ENCODE measurements at places on chromosomes 7 and 10.

DNA sequence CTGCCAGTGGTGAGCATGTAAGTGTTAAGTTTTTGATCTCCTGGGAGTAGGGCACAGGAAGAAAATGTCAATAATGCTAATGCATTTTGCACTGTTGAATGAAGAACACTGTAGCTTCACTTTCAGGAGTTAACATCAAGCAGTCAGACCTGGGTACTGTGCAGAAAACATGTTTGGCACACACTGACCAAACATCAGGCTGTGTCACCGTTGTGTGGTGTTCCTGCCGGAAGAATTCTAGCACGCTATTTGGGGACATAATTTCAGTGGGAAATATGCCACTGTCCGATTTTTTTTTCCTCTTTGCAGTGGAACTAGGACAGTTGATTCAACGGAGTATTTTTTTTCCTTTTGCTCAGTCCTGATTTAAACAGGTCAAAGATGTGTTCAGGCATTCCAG, 24.4 kb upstream of the ABCB5 start:
- DNase-seq, result no peak

DNA sequence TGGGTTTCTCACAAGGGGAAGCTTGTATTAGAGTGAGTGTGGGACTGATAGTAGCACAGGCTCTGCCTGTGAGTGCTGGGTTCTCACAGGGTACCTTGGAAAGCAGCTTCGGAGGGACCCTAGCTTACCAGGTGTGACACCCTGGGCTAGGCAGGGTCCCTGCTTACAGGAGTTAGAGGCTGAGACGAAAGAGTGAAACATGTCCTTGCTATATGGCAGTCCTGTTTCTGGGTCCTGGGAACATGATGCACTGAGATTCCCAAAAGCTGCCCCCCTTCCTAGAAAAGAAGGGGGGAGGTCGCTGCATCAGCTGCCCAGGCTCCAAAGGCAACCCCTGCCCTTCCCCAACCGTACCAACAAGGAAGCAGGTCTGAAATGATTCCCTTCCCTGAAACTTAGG, 6.3 kb upstream of the ARHGAP22 start:
- DNase-seq, result no peak

- DNase-seq, result peak; percentile 91
These were observed 1.6 kb downstream of the NCOA4 start for GRCh38 chr10:46028584-46029460.

DNA sequence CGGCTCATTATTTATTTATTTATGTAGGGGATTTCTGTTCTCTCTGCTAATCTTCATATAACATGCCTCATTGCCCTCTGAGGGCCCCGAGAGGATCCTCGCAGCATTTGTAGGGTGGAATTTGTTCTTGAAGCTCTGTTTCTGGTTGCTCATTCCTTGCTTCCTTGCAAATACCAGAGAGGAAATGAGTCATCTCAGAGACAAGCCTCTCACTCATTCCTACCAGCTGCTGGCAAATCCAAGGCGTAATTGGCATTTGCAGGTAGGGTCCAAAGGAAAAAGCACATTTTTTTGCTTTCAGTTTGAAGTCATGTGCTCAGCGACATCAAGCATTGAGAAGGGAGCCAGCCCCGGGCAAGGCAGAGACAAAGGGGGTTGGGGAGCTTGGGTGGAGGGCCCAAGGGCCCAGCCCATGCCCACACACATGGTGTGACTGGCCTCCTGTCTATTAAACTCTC, 501.6 kb downstream of the GALNT17 start:
- no peak for DNase-seq

DNA sequence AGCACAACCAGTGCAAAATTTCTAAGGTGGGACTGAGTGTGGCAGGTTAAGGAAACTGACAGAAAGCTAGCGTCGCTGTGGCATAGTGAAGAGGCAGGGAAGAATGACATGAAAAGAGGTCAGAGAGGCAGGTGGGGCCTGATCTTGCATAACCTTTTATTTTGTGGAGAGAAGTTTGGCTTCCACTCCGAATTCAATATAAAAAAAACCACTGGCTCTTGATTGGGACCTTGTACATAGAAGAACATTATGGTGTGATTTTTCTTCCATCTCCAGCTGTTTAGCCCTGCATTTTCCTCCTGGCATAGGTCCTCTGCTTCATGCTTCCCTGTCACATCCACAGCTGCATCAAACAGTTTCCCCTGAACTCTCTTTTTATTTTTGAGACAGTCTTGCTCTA, 170.5 kb upstream of the MEOX2 start:
- no peak for DNase-seq

GRCh38 chr10:113941140-113941539, 86.7 kb downstream of the NHLRC2 start:
- no peak for DNase-seq

DNA sequence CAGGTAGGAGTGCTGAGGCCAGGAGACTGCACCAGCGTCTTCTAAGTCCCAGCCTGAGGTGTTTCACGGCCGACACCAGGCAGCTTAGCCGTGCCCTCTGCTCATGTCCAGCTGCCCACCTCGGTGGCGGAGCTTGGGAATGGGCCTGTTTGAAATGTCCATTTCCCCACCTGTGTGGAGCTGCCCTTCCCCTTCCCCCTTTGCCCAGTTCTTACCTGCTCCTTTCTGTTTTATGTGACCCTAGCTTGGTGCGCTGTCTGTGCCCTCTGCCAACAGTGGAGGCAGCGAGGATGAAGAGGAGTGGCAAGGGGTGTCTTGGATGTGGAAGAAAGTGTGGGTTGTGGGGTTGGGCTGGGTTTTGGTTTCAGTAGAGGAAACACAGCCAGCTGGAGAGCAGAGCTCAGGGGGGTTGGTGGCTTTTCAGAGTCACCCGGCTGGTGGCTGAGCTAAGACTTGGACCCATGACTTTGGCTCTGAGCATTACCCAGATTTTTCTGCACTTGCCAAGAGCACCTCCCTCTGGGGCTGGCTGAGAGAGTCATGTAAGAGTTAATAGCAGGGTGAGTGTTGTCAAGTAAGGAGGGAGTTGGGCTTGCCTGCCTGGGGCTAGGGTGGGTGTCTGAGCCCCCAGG, 37.4 kb downstream of the GBX1 start:
- DNase-seq, result no peak

- no peak for DNase-seq
These were observed 990 bp downstream of the ZNF467 start for GRCh38 chr7:149772241-149772955.

DNA sequence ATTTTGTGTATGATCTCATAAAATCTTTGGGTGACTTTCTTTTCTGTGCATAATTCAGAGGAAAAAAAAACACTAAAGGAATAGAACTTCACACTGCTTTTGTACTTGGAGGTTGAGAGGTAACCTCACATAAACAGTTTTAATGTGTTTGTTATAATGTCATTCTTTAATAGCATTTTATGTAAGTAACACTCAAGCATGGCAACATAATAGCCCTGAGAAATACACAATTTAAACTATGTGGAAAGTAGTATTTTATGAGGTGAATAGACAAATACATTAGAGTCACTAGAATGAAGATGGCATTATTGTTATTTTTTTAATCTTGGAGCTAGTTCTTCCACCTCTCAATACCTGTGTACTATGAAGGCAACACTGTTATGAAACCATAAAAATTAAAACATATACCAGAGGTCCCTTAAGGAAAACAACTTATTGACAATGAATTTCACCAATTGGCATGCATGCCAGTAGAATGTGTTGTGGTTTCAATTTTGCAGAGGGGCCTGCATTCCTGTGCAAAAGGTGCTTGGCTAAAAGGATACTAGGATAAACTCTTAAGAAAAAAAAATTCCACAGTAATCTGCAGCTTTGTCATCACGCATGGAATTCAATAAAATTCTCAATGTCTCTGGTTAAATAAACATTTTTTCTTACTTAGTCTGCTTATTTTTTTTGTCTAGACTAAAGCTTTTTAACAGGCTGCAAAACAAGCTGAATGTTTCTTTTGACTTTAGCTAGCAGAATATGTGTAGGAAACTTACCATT, 102.5 kb downstream of the CD36 start:
- DNase-seq, result no peak

GRCh38 chr7:103704701-103705100, 258.7 kb upstream of the SLC26A5 start:
- DNase-seq, result no peak

DNA sequence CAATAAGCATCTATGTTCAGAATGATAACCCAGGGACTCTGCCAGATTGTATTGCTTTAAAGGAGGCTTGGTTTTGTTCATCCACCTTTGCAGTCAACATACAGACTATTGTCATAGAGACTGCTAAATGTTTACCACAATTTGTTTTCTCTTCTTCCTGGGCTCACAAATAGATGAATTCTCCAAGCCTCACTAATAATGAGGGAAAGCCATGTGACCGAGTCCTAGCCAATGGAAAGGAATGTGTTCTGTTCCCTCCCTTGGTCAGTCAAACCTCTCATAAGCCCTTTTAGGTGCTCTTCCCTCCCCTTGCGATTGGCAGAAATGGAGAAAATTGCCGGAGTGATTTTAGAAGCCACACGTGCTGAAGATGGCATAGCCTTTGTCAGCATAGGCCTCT, 136.9 kb downstream of the RTKN2 start:
- no peak for DNase-seq

GRCh38 chr10:85657476-85658113, 709.0 kb downstream of the GRID1 start:
- no peak for DNase-seq

- no peak for DNase-seq
These were observed 40.0 kb upstream of the KMT2E start for GRCh38 chr7:104973909-104974415.

DNA sequence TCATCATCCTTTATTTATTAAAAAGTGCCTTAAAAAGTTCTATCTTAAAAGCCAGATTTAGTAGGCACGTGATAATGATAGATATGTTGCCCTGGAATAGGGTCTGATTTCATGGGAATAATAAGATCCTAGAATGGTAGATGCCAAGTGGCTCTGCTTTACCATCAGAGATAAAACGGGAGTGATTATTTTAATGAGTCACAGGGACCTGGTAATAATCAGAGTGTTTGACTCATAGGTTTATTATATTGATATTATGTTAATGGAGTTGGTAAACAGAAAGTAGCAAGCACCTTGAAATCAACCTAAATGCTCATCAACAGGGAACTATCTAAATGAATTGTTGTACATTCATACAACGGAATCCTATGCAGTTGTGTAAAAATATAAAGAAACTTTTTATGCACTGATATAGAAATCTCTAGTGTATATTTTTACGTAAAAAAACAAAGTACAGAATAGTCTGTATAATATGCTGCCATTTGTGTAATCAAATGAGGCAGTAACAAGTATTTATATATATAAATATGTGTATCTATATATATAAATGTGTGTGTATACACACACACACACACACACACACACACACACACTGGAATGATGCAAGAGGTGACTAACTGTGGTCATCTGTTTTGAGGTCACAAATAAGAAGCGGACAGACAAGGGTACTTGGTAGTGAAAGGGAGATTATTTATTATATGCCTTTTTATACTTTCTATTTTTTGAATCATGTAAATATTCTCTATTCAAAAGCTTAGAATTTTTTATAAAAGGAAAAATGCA, 78.6 kb upstream of the DYNC1I1 start:
- no peak for DNase-seq

DNA sequence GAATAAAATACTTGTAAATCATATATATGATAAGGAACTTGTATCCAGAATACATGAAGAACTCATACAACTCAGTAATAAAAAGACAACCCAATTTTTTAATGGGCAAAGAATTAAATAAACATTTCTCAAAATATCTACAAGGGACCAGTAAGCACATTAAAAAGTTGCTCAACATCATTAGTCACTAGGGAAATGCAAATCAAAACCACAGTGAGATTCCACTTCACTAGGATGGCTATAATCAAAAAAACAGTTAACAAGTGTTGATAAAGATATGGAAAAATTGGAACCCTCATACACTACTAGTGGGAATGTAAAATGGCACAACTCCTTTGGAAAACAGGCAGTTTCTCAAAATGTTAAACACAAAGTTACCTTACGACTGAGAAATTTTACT, 40.3 kb upstream of the YAE1 start:
- no peak for DNase-seq

DNA sequence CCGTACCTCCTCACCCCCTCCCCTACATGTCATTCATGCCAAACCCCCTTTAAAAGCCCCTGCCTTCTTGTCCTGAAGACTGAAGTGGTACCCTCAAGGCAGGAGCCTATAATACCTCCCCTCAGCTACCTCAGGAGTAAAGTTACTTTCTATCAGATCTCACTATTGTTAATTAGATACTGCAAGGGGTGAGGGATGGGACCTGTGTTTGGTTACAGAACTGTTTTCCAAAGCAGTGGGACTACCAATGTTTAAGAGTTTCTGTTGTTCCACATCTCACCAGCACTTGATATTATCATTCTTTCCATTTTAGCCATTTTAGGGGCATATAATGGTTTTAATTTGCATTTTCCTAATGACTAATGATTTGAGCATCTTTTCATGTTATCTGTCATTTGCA, 196.8 kb upstream of the LRRN3 start:
- no peak for DNase-seq

- no peak for DNase-seq
These were observed 124.1 kb upstream of the TEX47 start for GRCh38 chr7:88919478-88920131.

GRCh38 chr7:41339913-41340676, 362.8 kb downstream of the INHBA start:
- DNase-seq, result no peak

DNA sequence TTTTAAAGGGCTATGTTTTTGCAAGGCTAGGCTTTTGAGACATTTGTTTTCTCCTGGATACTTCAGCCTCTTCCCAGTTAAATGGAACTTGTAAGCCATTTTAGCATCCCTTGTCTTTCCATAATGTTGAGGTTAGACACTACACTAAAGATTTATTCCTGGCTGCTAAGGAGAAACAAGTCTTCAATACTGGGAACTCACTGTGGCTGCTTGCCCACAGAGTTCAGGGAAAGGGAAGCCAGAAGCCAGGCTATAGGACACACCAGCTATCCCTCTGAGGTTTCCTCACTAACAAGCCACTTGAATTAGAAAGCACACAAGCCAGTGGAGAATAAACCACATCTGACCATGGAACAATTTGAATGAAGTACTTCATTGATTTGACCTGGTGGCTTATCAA, 421.7 kb upstream of the CHRM2 start:
- DNase-seq, result no peak

DNA sequence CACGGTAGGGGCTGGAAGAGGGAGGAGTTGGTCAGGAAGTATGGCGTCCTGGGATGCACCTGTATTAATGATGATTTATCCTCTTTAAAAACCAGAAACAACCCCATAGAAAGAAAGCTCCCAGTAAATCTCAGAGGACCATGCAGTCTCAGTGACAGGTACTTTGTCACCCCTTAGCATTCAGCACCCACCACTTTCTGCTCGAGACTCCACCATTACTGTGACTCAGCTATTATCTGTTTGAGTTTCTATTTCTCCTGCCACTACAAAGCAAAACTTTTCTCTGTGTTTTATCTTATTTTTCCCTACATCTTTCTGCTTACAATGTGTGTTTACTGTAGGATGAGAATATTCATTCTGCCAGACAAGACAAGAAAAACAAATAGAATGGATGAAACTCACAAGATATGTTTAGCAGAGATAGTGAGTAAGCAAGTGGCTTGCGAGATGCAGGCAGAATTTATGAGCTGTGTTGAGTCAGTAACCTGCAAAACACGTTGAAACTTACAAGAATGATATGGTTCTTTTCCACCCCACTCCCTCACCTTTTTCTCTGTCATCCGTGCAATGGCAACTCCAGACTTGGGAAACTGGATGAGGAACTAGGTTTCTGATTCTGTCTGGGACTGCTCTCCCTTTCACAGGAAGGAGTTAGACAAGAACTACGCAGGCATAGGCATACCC, 127.1 kb downstream of the AOAH start:
- DNase-seq, result no peak

- DNase-seq, result no peak
These were observed 268.8 kb downstream of the DNAJB6 start for GRCh38 chr7:157605638-157606037.
